ENCODE measurements at places on chromosomes 1 and 21. TPM values are rescaled to one million over a fixed set of nuclear protein-coding genes. Genes with fewer than 3 reads are reported as not detected.

DNA sequence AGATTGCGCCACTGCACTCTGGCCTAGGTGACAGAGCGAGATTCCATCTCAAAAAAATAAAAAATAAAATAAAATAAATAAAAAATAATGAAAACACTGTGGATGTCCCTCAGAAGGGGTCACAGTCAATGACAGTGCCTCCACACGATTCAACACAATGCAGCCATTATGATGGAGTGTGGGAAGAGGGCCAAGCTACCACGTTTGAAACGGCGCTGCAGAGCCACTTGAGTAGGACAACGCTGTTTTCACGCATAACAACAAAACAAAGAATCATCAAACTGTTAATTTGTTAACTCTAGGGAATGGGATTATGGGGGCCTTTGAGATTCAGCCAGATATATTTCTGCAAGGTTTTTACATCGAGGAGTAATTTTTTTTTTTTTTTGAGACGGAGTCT is 36.5 kb downstream of the NKAIN1 start:
- no peak for DNase-seq

DNA sequence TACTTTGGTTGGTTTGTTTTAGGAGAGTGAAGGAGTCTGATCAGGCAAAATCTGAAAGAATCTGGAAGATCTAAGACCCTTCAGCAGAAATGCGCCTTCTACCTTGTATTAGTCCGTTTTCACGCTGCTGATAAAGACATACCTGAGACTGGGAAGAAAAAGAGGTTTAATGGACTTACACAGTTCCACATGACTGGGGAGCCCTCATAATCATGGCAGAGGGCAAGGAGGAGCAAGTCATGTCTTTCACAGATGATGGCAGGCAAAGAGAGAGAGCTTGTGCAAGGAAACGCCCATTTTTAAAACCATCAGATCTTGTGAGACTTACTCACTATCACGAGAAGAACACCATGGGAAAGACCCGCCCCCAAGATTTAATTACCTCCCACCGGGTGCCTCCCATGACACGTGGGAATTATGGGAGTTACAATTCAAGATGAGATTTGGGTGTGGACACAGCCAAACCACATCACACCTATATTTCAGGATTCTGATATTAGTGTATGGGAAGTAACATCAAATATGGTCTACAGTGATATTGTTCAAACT is 99.3 kb downstream of the GLUL start:
- no peak for DNase-seq

DNA sequence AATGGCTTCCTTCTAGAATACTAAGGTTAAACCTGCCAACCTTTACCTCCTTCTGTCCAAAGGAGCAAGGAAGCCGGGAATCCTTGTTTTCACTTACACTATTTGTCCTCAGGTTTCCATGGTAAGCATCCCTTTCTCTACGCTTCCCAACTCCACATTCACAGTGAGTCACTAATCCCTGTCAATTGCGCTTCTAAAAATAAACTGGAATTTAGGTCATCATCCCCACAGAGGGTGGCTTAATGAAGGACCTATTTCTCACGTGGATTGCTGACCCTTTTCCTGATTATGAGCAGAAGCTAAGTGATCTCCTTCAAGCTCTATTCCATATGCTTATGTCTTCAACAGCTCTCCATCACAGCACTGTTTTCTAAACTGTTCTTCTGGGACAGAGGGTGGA is 39.9 kb upstream of the ABCA4 start:
- no peak for DNase-seq

GRCh38 chr1:220271706-220272046 is 577 bp downstream of the RAB3GAP2 start:
- peak; percentile 19 for DNase-seq

Gene IGSF21
- polyA plus RNA-seq: 0.23 TPM

GRCh38 chr1:63368131-63368530 is 704 bp downstream of the ALG6 start:
- DNase-seq: no peak
